ENCODE measurements at places on chromosomes 7 and 10.

DNA sequence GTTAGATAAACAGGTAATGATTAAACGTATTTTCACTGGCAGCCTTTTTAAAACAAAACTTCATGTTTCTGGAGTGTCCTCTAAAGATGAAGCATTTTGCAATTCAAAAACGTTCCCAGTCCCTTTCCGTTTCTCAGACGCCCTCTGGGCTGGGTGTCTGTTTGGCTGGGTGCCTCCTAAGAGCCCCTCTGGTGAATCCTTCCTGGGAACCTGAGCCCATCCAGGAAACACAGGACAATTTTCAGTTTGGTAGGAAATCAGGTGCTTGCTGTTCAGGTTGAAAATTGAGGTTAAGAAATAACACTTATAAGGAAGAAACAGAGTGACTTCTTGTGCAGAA is 76.7 kb downstream of the CHN2 start:
- no peak for DNase-seq

DNA sequence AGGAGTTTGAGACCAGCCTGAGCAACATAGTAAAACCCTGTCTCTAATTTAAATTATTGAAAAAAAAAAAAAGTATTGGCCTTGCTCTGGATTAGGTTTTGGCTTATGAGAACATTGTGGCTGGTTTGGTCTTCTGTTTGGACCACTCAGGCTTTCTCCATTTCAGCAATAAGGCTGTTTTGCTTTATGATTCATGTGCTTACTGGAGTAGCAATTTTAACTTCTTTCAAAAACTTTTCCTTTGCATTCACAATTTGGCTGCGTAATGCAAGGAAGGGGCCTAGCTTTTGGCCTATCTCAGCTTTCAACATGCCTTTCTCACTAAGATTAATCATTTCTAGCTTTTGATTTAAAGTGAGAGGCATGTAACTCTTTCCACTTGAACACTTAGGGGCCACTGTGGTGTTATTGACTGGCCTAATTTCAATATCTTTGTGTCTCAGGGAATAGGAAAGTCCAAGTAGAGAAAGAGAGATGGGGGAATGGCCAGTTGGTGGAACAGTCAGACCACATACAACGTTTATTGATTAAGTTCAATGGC is 38.0 kb upstream of the SRPK2 start:
- DNase-seq, result no peak

GRCh38 chr7:43465581-43466554 is 117.0 kb upstream of the STK17A start:
- DNase-seq, result no peak

DNA sequence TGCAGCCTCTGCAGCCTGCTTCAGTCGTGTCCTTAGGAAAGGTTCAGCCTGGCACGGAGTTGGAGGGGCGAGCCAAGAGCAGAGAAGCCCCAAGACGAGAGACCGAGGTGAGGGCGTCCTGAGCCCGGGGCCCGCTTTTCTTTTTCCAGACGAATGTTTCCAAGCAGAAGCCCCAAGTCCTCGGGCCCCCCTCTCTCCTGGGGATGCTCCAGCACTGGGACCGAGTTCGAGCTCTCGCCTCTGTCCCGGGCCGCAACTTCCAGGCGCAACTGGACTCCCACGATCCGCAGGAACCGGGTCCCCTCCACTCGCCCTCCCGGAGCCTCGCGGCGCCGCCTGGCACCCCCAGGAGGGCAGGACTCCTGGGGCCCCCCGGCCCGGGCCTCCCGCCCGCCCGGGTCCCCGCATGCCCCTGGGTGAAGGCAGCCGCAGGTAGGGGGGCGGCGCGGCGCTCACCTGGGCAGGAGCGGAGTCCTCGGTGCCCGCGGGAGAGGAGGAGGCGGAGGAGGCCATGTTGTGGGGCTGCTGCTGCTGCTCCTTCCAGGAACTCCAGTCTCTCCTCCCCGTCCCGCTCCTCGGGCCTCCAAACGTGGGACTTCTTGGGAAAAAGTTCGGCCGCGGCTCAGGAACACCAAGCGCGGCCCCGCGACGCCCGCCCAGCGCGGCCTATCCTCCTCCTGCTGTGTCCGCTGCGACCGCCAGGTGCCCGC is 45.3 kb upstream of the CDK1 start:
- DNase-seq, result peak; percentile 43

DNA sequence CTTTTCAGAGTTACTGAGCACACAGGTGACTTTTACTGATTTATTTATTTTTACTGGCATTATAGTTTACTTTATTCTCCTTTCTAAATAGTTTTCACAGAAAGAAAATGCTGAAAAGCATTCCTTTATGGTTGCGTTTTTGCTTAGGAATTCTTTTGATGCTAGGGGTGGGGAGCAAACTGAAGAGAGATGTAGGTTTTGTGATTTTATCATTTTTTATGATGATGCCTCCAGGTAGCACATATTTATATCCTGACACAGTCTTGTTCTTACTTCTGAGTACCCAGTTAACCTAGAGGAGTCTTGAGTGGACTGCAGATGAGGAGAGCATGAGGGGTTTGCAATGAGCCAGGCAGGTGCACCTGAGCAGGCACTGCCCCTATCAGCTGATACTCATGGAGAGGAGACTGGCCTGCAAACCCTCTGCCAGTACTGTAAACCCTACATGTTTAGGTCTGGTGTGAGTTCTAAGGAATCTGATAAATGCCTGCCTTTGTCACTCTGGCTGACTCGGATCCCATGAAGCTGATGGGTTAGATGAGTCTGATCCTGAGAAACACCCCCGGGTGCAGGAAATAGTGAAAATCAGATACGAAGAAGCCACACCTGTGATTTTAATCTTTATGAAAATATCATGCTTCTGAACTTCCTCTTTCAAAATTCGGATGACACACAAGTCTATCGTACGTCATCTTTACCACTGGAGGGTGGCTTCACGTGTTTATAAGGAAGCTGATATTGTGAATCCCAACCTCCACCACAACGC is 302.9 kb downstream of the WDR37 start:
- DNase-seq, result no peak

GRCh38 chr10:22670788-22671187 is 43.6 kb downstream of the PIP4K2A start:
- DNase-seq, result no peak

GRCh38 chr7:111521660-111522059 is 40.6 kb downstream of the IMMP2L start:
- DNase-seq, result no peak

GRCh38 chr10:102267748-102268147 is 22.4 kb downstream of the GBF1 start:
- DNase-seq, result no peak

- DNase-seq, result no peak
Measured at GRCh38 chr7:105028004-105028403, 14.0 kb downstream of the KMT2E start.

DNA sequence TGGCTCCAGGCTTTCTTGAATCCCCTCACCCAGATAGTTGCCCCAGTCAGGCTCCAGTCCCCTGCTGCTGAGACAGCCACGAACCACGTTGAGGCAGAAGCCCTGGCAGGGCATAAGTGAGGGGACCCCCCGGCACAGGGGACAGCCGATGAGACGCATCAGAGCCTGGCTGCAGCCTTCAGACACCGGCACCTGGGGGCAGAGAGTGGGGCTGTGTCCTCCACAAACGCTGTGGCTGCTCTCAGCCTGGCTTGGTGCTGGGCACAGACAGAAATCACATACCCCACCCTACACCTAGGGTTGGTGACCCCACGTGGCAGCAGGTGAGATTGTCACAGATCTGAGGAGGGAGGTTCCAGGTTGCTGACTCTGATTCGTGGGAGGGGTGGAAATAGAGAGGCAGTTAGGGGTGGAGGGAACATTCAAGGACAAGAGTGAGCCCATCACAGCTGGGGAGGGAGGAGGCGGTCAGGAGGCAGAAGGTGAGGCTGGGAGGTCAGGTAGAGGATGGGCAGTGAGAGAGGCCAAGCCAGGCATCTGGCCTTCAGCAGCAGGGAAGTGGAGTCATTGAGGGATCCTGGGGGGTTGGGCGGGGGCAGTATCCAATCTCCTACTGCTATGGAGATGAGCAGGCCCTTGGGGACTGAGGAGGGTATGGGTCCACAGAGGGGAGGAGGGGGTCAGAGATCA is 3.2 kb downstream of the GPC2 start:
- DNase-seq, result no peak

- no peak for DNase-seq
Measured at GRCh38 chr10:99612167-99612831, 7.9 kb downstream of the SLC25A28 start.

- no peak for DNase-seq
Measured at GRCh38 chr10:79176052-79176501, 107.3 kb downstream of the ZMIZ1 start.

- no peak for DNase-seq
Measured at GRCh38 chr7:54888067-54888733, 129.2 kb upstream of the SEC61G start.

DNA sequence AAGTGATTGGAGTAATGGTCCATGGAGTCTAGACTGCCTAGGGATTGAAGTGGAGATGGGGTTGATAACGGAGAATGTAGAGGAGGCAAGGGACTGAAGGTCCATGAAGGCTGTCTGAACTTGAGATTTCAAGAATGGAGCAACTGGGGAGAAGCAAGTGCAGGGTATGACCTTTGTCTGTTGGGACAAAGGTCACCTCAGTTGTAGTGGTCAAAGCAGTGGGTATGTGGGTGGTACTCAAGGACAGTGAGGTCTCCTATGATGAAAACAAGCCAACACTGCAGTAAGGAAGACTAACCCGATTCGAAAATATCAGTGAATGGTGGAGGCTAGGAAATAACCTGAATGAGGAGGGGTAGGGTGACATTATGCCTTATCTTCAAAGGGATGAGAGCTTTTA is 5.4 kb upstream of the DDX21 start:
- DNase-seq, result no peak

DNA sequence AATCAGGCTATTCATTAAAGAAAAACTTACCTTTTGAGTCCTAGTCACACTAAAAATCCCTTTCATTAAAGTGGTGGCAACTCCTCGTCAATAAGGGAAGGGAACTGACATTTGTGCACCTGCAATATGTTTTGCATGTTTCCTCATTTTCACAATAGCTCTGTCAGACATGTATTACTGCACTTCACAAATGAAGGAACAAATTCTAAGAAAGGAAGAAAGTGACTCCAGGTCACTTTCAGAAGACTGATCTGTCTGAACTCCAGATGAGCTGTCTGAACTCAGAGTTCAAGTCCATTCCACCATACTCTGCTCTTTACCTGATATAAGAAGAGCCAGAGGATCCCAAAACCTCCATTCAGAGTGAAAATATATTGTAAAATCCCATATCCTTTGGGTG is 50.3 kb upstream of the GSAP start:
- DNase-seq, result no peak

Measured in effector memory CD4-positive, alpha-beta T cell (primary cell).